Endodermal cell (in vitro differentiated cells): ENCODE measurements at places on chromosomes 1 and 21. TPM values are rescaled to one million over a fixed set of nuclear protein-coding genes. Genes with fewer than 3 reads are reported as not detected.
A peak's percentile ranks its signal among the peaks of the same experiment; 100 is the strongest.

The MYOM3 gene
- total RNA-seq, result 0.06 to 0.15 TPM (median 0.09 TPM) in 3 replicates

DNA sequence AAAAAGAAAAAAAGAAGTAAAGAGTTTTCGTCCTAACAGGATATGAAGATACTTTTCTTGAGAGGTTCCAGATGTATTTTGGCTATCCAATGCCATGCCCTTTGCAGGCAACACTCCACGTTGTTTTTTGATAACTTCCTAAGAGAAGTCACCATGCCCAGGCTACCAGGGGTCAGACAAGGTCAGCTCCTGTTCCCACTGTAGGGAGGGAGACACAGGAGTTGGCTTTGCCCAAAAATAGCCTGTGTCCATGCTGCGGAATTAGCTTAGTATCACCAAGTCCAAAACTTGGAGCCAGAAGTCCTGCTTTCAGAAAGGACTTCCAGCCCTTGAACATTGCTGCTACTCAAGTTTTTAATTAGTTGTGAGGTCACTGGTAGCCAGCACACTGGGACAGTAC lies 62.1 kb upstream of the NRIP1 start:
- DNase-seq, result no peak

The SH2D5 gene
- 3.4 to 5.0 TPM (median 3.6 TPM) in 3 replicates for total RNA-seq

The RXRG gene
- total RNA-seq, result 9.8 and 13.1 TPM in 2 replicates

DNA sequence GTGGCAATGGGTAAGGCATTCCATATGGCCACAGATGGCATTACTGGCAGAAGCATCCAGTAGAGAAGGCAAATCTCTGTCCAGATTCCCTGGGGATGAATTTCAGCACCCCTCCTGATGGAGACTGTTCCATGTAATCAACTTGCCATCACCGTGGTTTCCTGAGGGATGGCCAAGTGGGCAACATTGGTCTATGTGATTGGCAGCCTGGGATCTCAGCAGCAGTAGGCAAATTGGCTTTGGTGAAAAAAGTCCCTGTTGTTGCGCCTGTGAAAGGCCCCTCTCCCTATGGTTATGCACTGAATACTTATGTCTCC lies 19.3 kb downstream of the DMRTB1 start:
- no peak for DNase-seq

DNA sequence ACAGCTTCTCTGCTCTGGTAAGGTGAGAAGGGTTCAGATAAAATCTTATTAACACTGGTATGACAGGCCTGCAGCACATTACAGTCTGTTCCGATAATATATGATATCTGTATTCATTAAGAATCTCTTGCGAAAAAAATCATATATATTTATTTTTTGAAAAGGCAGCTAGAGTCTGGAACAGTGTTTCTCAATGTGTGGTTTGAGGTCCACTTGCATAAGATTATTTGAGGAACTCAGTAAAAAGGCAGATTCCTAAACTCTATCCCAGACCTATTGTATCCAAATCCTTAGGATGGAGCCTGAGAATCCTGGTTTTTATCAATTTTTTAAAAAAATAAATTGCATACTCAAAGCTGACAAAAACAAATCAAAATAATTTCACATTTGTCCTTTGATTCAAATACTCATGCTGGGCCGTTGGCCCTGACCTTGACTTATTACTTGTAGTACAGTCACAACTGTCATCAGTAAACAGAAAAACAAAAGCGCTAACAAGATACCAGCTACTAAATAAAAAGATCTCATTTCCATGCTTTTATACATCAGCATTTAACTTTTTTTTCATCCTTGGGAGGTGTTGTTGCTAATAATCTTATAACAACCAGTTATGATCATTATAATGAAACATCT lies 60.6 kb downstream of the RGS2 start:
- DNase-seq, result no peak

The CALML6 gene
- 0.89 to 1.2 TPM (median 0.97 TPM) in 3 replicates for total RNA-seq

- no peak for DNase-seq
Observed at GRCh38 chr1:162218975-162219374, 149.5 kb downstream of the NOS1AP start.

DNA sequence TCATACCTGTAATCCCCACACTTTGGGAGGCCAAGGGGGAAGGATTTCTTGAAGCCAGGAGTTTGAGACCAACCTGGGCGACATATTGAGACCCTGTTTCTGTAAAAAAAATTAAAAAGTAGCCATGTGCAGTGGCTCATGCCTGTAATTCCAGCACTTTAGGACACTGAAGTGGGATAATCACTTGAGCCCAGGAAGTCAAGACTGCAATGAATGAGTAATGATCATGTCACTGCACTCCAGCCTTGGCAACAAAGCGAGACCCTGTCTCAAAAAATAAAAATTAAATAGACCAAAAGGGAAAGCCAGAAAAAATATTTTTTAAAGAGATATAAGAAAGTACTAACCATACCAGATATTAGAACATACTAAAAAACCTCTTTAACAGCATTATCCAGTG lies 44.7 kb upstream of the LYPLAL1 start:
- DNase-seq, result no peak

The MYOG gene
- not detected in 3 replicates for total RNA-seq

GRCh38 chr1:157540852-157541251 lies 11.5 kb downstream of the FCRL5 start:
- DNase-seq, result no peak

DNA sequence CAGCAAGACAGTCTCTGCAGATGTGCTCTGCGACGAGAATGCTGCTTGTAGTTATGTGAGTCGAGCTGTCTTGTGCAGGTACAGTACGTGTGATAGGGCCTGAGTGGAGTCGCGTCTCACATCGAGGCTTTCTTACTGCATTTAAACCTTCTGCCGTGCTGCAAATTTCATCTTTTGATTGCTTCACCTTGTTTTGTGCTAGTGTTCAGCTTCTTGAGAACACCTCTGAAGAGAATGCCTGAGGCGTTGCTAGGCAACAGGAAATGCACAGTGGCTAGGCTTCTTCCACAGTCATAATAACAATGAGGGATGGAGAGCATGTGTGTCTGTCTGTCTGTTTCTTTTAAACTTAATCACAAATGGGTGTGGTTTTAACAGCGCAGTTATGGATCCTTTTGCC lies 52.9 kb downstream of the MRPS6 start:
- no peak for DNase-seq

- DNase-seq, result peak; percentile 77
Observed at GRCh38 chr21:17900281-17900989, 81.3 kb upstream of the C21orf91 start.

- DNase-seq, result peak; percentile 97
Observed at GRCh38 chr1:30085811-30086770, 637.3 kb downstream of the MATN1 start.

DNA sequence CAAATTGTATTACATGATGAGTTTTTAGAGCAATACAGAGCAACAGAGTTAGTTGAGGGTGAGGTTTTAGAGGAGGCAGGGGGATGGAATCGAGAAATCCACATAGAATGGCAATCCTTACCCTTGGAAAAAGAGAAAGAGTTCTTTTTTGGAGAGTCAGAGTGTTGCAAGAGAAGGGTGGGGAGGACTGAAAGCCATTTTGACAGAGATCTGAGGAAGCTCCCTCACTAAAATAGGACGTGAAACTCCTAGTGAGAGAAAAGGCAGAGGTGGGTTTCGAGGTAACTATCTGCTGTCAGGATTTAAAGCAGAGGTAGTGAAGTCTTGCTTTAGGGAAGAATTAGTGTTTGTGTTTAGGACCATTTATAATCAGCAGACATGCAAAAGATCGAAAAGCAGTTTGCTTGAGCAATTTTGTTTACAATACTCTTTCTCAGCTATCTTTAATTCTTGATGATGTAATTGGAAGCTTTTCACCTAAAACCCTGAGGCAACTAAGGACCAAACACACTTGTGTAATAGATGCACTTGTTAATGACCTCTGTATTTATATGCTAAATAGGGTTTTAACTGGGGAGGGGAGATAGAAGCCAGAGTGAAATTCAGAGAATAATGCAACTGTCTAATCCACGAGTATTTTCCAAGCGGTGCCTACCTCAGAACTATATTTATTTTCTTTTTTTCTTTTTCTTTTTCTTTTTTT lies 20.0 kb downstream of the ADAMTS5 start:
- DNase-seq, result no peak

DNA sequence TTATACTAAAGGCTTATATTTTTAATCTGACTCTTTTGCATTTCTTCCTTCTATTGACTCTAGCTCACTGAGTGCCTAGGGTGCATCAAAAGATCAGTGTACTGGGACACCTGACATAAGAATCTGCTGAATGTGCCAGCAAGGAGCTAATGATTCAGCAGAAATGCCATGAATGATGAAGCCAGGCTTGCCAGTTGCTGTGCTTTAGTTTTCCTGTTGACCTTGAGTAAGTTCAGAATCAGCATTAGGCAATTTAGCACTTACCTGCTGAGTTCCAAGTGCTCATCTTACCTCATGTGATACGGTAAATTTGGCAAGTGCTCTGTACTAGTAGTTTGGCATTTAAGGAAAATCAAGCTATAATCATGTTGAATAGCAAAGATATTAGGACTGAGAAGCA lies 523.2 kb upstream of the B3GALT2 start:
- DNase-seq, result no peak

The RGS13 gene
- total RNA-seq, result not detected in 2 replicates

The CELA3A gene
- total RNA-seq, result not detected in 3 replicates

The TRAF3IP3 gene
- total RNA-seq, result not detected in 3 replicates

DNA sequence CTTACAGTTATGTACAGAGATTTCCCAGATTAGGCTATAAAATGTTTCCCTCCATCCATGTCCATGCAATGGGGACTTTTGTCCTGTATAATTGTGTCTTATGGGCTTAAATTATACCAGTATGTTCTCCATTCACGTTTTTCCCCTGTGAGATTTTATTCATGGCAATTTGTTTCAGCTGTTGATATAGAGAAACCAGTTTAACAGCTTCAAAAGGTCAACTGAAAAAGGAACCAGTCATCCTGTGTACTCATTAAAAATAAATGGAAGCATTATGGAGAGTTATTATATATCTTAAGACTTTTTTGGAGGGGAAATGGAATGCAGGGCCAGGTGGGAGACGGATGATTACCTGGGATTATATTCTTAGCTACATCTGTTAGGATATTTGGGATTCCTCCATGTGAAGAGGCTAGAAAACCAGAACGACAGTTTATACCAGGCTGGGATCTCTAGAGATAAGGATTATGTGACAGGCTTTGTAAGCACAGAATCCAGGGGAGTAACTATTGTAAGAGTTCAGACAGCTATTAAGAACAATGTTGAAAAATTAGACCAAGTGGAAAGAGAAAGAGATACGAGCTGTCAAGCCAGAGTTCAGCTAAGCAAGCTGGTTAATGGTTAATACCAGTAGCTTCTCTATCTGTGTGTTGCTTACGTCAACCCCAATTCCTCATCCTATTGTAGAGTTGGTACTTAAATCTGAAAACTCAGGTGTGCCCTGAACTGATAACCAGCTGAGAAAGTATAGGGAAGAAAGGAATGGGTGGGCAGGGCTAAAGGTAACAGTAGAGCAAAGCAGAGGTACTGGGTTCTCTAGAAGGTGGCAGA lies 12.4 kb upstream of the ZNF697 start:
- DNase-seq, result no peak

GRCh38 chr21:40186045-40186444 lies 318.8 kb downstream of the PCP4 start:
- no peak for DNase-seq

The LDLRAD1 gene
- total RNA-seq, result not detected in 3 replicates

GRCh38 chr1:245645406-245645805 lies 490.6 kb downstream of the KIF26B start:
- DNase-seq, result no peak

GRCh38 chr1:197955486-197956394 lies 38.6 kb downstream of the LHX9 start:
- DNase-seq, result no peak

DNA sequence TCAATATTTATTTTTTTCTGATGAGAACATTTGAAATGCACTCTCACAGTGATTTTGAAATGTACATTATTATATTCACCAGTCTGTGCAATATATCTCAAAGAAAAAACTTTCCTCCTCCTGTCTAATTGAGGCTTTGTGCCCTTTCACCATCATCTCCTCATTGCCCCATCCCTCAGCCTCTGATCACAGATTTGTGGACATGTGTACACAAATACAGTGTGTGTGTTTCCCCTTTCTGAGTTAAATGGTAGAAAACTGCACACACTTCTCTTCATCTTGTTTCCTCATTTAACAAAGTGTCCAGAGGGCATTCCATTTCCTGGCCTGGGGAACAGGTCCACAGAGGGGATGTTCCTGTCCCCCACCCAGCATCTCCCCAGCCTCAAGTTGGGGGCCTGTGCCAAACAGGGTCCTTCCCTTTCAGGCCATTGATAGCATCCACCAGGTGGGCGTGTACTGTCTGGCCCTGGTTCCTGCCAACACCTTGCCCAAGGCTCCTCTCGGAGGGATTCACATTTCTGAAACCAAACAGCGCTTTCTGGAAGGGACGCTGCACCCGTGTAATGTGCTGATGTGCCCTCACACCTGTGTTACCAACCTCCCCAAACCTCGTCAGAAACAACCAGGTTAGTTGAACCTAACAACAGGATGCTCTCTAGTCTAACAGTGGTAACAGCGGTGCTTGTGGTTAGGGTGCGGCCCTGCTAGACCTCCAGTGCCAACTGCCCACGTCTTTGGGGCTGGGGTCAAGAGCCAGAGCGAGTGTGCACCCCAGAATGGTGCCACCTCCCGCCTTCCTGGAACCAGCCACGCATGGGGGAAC lies 54.6 kb downstream of the S100B start:
- DNase-seq, result no peak

GRCh38 chr1:9872430-9873165 lies 37.5 kb downstream of the CTNNBIP1 start:
- no peak for DNase-seq

DNA sequence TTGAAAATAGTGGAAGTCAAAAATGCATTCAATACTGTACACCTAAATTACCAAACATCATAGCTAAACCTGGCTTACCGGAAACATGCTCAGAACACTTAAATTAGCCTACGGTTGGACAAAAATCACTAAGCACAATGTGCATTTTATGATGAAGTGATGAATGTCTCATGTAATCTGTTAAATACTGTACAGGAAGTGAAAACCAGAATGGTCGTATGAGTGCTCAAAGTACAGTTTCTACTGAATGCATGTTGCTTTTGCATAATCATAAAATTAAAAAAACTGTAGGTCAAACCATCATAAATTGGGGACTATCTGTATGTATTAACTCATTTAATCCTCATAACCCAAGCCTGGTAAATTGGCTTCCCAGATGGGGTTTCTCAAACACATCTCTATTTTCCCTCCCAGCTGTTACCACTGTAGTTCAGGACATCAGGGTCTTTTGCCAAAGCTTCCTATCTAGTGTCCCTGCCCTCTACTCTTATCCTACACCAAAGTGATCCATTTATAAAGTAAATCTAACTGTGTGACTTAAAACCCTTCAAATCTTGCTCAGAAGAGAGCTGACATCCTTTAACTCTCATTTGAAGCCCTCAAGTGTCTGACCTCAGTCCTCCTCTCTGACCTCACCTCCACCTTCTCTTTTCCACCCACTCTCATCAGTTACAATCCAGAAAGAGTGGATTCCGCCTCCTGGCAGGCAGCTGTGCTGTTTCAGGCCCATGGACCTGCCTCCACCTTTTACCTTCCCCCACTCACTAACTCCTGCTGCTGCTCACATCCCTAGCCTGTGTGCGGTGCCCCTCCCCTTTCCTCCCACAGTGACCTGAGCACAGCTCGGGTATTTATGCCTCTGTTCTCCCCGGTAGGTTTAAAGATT lies 356.4 kb upstream of the ST6GALNAC5 start:
- peak; percentile 77 for DNase-seq
